ENCODE measurements at places on chromosomes 3 and 15.

GRCh38 chr15:51322621-51323296, 15.6 kb downstream of the CYP19A1 start:
- DNase-seq = no peak

DNA sequence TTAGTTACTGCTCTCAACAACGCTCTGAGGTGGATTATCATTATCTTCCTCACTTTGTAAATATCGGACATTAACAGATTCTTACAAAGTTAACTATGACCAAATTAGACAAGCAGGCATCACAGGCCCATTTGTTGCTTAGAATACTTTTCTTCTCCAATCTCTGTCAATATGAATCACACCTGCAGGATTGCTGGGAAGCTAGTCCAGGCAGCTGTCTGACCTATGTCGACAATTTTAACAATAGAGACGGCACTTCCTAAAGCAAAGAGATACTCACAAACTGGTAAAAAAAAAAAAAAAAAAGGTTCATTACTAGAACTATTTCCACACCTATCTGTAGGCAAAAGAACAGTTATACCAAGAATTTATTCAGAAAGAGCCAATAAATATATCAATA, 85.3 kb downstream of the DPH6 start:
- DNase-seq = no peak

GRCh38 chr3:145079436-145079835, 1081.5 kb downstream of the PLOD2 start:
- DNase-seq = no peak

- no peak for DNase-seq
These were observed 8.5 kb upstream of the PSMD6 start for GRCh38 chr3:64031540-64032508.

GRCh38 chr3:16723978-16724377, 118.8 kb upstream of the DAZL start:
- DNase-seq = no peak

GRCh38 chr3:149810846-149811245, 2.2 kb upstream of the RNF13 start:
- DNase-seq = no peak

GRCh38 chr3:157868196-157868595, 238.0 kb downstream of the SHOX2 start:
- peak; percentile 61 for DNase-seq

DNA sequence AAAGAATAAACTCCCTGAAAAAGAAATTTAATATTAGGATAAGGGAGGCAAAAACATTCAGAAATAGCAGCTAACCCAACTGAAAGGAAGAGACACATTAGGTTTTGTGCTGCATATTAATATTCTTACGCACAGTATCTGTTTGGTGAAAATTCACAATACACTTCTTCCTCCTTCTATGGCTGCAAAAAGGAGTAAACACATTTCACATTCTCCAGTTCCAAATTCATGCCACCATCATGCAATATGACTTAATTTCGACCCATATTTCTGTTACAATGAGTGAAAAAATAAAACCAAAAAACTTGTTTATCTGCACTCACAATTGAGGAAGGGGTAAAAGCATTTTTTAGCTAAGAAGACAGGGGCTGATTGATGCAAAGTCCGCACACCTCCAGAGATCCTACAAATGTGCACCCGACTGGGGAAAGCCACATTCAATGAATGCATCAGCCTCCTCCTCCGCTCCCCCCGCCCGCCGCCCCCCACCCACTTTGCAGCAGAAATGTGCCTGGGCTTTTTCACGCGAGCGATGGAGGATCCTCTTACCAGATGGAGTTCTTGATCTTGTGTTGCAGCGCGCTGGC, 1.0 kb downstream of the RFX7 start:
- no peak for DNase-seq

GRCh38 chr3:130748981-130749380, 2.4 kb upstream of the PIK3R4 start:
- no peak for DNase-seq

GRCh38 chr15:72850833-72851232, 67.3 kb upstream of the ADPGK start:
- DNase-seq = no peak

Measured in AG09319 (cell line).